ENCODE measurements at places on chromosomes 12 and 14.

DNA sequence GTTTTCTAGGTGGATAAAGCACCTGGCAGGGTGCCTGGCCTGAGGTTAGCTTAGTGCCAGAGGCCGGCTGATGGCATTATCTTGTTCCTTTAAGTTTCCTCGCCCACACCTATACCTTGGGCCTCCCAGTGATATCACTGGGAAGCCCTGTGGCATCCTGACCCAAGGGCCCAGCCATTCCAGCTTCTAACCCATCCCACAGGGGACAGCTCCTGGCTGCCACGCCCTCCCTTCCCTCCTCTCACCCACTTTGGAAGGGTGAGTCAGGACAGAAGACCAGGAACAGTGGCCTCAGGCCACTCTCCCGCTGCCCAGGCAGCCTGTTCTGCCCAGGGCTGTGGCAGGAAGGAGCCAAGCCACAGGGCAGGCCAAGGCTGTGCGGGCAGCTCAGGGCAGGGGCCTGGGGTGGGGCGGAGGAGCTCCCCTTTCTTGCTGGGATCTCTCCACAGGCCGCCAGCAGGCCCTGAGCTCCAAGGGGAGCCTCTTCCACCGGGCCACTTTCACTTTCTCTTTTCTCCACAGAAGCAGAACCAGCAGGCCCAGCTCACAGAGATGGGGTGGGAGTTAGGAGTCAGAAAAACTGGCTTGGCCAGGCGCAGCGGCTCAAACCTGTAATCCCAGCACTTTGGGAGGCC, 75.1 kb downstream of the IRF2BPL start:
- DNase-seq, result peak; percentile 90

GRCh38 chr12:45584336-45584735, 145.2 kb upstream of the ARID2 start:
- no peak for DNase-seq

DNA sequence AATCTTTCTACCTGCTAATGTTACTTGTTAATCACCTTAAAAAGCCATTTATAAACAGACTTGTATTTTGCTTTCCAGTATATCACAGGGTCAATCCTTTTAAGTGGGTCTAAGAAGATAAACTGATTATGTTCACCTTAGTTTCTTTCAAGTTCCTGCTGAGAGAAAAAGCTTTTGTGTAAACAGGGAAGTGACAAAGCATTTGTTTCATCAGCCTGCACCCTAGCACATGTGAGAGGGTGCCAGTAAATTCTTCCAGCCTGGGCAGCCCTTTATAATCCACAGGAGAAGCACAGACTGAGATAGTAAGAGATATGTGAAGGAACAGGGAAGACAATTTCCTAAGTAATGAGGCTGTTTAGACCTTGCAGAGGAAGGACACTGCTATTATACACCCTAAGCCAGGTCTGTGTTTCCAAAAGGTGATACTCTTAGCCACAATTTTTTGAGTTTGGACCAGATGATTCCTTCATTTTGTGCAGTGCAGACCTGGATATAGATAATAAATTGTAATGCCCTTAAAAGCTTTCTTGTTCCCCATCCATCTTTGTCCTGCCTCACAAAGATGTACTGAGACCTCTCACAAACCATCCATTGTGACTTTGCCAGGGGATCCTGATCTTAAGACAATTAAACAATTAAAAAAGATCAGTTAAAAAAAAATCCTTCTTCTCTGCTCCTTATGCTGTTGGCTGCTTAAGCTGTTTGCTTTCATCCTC, 150.7 kb downstream of the KTN1 start:
- no peak for DNase-seq

- DNase-seq, result no peak
These were observed 70.8 kb downstream of the DPF3 start for GRCh38 chr14:72822946-72823611.

DNA sequence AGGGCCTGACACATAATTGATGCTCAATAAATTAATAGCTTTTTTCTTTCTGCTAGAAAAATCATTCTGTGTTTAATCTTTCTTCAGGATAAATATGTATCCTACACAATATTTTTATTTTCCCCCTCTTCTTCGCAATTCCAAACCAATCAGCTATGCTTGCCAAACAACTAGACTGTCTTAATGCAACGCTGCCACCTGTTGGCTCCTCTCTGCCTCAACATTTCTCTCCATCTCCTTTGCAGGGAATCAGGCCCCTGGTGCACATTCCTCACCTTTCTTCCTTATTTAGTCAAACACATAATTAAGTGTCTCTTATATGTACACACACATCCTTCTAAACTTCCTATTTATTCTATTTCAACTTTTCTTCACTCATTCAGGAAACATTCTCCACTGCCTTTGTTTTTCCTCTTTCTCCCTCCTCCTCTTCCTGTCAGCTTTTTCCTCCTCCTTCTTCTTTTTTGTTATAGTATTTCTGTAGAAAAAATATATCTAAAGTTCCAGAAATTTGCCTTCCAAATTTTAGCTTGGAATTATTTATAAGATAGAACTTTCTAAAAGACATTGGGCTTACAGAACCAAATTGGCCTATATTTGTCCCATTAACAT, 406.0 kb downstream of the PRKD1 start:
- DNase-seq, result no peak

GRCh38 chr12:57736741-57737466, 1.6 kb downstream of the AGAP2 start:
- no peak for DNase-seq

DNA sequence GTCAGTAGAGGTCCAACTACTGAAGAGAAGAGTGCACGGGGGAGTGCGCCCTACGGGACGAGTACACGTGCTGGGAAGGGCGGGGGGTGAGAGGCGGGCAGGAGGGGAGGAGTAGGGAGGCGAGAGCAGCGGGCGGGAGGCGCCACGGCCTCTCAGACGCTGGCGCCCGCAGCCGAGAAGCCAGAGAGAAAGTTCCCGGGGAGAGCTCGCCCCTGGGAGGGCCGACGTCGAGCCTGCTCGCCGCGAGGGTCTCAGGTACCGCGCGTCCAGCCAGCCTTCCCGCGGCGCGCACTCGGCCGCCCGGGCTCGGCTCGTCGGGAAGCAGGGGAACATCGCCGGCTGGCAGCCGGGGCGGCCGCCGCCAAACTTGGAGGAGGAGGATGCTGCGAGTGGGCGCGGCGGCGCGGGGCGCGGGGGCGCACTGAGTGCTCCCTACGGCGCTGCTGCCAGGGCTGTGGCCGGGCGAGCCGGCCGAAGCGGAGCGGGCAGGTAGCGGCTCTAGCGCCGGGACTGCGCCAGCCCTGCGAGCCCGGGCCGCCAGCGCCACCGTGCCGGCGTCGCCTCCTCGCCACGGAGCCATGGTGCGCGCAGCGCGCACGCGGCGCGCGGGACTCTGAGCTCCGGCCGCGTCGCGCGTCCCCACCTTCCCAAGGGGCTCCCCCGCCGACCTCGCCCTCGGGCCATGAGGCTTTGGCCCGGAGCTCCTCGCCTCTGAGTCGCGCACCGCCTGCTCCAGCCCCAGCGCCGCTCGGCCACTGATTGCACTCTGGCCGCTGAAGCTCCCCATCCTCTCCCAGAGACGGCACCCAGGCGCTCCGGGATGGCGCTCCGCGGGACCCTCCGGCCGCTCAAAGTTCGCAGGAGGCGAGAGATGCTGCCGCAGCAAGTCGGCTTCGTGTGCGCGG, at the start of gene SLC24A4:
TSS of gene SLC24A4 (plus strand) at position 155 of the 905 bp plus-strand sequence. CDS start at position 821, 666 bp downstream.
- DNase-seq, result no peak

- DNase-seq, result no peak
These were observed 214.6 kb downstream of the PHETA1 start for GRCh38 chr12:111154147-111154834.

DNA sequence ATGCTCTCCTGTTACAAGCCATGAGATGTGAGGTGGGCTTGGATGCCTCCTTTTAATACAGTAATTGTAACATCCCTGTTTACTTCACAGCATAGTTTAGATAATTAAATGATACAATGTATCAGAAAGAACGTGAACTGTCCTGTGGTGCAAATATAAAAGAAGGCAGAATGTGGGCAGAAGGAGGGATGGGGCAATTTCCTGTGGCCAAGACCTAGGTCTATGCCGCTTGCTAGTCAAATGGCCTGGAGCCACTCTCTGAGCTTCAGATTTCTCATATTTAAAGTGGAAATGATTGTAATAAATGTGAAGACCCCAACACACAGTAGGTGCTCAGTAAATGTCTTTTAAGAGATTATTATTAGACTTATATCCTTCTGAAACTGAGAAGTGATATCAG, 24.0 kb upstream of the EVL start:
- DNase-seq, result no peak

GRCh38 chr12:9367828-9368227, 159.6 kb upstream of the PZP start:
- DNase-seq, result no peak

- no peak for DNase-seq
These were observed 49.0 kb upstream of the TMEM263 start for GRCh38 chr12:106906715-106907114.

DNA sequence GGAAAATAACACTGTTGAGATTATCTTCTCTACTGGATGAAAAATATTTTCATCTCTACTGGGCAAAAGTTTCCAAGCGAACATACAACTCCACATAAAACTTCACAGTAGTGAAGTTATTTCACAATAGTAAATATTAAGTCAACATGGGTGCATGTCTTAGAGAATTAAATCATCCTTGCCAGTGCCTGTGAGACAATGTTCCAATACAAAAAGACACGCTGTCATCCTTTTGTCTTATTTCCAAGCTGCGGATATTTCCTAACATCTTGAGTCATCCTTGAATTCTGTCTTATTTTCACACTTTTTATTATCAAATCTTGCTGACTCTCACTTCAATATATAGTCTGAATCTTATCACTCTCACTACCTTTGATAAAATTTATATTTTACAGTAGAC, 142.9 kb upstream of the KITLG start:
- DNase-seq, result no peak

DNA sequence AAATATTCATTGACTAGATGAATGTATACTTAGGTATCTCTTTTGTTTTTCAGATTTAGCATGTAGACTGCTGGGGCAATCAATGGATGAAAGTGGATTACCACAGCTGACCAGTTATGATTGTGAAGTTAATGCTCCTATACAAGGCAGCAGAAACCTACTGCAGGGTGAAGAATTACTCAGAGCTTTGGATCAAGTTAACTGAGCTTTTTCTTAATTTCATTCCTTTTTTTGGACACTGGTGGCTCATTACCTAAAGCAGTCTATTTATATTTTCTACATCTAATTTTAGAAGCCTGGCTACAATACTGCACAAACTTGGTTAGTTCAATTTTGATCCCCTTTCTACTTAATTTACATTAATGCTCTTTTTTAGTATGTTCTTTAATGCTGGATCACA, 15.3 kb upstream of the SNAPC1 start:
- no peak for DNase-seq

- DNase-seq, result no peak
These were observed 6.5 kb downstream of the MLH3 start for GRCh38 chr14:75044752-75045151.

DNA sequence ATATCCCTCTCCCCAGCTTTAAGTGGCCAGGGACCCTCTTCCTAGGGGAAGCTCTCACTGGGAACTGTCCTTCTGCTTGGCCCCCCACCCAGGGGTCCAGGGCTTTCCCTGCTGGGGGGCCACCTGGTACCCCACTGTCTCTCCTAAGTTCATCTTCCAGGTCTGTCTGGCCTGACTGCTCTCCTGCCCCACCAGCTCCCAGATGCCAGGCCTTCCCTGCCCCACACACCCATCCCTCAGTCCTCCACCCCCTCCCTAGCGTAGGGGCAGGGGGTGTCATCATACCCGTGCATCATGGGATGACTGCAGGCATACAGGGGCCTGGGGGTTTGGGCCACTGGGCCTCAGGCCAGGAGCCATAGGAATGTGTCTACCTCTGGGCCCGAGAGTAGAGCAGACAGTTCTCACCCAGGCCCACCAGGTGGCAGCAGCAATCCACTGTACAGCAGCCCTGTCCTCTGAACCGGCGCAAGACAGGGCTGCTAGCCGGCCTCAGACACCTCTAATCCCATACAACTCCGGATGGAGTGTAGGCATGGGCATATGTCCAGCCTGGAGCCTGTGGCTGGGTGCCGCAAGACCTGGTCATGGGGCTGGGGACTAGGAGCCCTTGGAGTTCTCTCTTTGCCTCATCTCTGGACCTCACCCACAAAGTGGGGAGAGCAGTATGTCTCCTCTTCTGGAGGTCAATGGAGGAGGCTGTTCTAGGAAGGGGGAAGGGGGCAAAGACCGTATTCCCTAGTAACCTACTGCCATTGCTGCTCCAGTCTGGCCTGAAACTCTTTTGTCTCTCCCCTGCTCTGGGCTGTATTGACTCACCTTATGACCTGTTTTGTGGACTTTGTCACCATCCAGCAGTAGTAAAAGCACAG, 10.0 kb upstream of the SMARCD1 start:
- DNase-seq, result peak; percentile 84

DNA sequence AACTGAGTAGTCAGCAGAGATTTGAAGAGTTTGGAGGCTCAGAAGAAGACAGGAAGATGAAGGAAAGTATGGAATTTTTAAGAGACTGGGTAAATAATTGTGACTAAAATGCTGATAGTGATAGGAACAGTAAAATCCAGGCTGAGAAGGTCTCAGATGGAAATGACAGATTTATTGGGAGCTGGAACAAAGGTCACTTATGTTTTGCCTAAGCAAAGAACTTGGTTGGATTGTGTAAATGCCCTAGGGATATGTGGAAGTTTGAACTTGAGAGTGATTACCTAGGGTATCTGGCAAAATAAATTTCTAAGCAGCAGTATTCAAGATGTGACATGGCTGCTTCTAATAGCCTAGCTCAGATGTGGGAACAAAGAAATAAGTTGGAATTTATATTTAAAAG, 180.9 kb downstream of the TRHDE start:
- DNase-seq, result no peak

- no peak for DNase-seq
These were observed 47.5 kb upstream of the RIN3 start for GRCh38 chr14:92466059-92466458.

DNA sequence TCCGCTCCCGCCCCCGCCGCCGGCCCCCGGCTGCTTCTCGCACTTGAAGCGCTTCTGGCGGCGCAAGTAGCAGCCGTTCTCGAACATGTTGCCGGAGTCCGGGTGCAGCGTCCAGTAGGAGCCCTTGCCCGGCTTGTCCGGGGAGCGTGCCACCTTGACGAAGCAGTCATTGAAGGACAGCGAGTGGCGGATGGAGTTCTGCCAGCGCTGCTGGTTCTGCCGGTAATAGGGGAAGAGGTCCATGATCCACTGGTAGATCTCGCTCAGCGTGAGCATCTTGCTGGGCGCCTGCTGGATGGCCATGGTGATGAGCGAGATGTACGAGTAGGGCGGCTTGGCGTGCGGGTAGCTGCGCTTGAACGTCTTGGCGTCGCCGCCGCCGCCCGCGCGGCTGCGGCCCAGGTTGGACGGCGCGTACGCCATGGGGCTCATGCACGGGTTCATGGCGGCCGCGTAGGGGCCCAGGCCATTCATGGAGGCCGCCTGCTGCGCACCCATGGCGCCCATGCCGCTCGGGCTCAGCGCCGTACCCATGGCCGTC, 3.0 kb downstream of the FOXA1 start:
- DNase-seq, result no peak

DNA sequence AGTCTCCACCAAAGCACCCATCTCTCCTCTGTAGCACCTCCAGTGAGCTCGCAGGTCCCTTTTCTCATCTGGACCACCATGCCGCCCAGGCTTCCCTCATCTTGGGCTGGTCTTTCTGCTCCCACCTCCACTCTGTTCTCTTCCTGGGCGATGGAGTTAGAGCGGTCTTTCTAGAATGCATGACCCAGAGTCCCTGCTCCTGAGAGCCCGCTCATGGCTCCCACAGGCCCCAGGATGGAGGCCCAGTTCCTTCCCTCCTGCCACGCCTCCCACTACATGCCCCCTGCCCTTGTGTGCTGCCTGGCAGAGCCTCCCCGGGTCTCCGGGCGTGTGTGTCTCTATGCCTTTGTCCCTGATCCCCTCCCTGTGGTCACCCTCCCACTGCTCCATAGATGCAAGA, 100.7 kb upstream of the RTL1 start:
- peak; percentile 64 for DNase-seq

All from coronary artery (tissue), 2 donors.